ENCODE measurements at places on chromosomes 7 and 10.
A peak's percentile ranks its signal among the peaks of the same experiment; 100 is the strongest.

GRCh38 chr10:101902820-101903145, 59.2 kb upstream of the KCNIP2 start:
- no peak for DNase-seq

- DNase-seq: no peak
These were observed 46.8 kb downstream of the DOCK4 start for GRCh38 chr7:112159351-112159750.

DNA sequence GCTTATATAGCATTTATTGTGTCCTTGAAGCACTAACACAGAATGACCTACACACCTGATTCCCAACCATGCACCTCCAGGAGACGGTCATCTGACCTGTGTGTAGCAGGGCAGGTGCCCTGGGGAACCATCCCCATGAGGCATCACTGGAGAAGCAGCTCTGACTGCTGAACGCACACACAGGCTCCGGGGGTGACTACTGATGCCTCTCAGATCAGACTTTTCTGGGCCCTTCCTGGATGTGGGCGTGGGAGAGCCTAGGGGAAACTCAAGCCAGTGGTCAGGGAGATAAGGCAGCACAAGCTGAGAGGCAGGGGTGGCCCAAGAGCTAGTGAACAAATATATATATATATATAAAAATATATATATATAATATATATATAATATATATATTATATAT, 37.6 kb downstream of the CPXM2 start:
- DNase-seq: no peak

- DNase-seq: no peak
These were observed 8.0 kb downstream of the DPYSL4 start for GRCh38 chr10:132194726-132195125.

DNA sequence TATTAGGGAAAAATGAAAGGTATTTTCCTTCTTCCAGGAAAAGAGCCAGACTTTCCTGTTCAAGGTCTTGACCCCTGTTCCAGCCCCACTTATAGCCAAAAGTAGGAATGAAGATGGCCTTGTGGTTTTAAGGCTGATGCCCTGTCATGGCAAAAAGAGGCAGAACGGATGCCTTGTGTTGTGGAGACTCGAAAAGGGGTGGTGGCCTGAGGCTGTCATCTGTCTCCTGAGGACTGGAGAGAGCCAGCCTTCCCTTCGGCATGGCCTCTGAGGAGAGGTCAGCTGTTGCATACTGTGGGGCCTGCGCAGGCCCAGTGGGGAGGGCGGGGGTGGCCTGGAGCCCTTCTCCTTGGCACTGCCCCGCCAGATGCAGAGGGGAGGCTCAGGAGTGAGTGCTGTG, 166.0 kb upstream of the EEPD1 start:
- DNase-seq: no peak

GRCh38 chr7:88635149-88635548, 124.4 kb upstream of the ZNF804B start:
- DNase-seq: no peak

DNA sequence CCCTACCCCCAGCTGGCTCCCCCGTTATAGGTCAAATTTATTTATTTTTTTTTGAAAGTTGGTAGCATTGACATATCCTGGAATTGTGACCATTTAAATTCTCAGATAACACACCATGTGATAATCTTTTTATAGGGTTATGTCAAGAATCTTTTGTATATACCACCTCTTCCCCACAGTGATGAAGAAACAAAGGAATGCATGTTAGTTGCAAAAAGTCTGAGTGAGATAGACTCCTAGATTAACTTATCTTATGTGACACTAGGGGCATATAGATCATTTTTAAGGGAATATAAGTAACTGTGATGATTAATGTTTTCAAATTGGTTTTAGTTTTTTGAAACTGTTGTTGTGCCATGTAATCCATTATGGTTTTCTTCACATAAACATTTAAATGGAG, 68.3 kb downstream of the MLLT10 start:
- no peak for DNase-seq

DNA sequence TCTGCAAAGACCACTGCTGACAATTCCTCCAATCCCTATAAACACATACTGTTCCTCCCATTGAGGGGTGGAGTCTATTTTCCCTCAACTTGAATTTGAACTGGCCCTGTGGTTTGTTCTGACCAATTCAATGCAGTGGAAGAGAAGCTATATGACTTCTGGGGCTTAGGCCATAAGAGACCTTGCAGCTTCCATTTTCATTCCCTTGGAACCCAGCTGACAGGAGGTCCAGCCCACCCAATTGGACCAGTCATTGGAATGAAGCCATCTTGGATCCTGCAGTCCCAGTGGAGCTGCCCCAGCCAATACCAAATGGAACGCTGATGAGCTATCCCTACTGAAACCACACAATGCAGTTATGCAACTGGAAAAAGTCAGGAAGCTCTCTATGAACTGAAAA, 8.9 kb upstream of the TMED4 start:
- no peak for DNase-seq

GRCh38 chr10:6514180-6514579, 65.9 kb downstream of the PRKCQ start:
- DNase-seq: no peak

GRCh38 chr10:110226543-110226925, 19.1 kb downstream of the MXI1 start:
- peak; percentile 95 for DNase-seq

- DNase-seq: no peak
These were observed 147.4 kb downstream of the CXCL12 start for GRCh38 chr10:44237364-44238049.

GRCh38 chr7:93944673-93945072, 23.1 kb downstream of the GNG11 start:
- no peak for DNase-seq

All from left colon (tissue), 2 donors.